Stimulated activated CD8-positive, alpha-beta memory T cell treated with anti-CD3 and anti-CD28 coated beads, Interleukin-15, amount 100 ng/mL, for 4 hours (primary cell): ENCODE measurements at places on chromosomes 2 and 18.

- no peak for DNase-seq
These were observed 37.5 kb upstream of the SOS1 start for GRCh38 chr2:39158351-39158750.

- no peak for DNase-seq
These were observed 36.2 kb upstream of the ACAA2 start for GRCh38 chr18:49849331-49850217.

DNA sequence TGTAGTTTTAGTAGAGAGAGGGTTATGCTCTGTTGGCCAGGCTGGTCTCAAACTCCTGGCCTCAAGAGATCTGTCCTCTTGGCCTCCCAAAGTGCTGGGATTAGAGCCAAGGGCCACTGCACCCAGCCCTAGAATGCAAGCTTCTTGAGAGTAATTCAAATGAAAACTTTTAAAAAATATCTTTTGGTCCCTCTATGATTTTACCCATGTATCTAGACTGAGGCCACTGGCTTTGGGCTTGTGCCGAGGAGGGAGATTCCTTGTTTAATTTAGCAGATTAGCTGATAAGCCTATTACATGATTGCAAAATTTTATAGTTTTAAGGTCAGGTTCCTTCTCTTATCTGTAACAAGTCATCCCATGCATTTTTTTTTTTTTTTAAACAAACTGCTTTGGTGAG, 59.5 kb upstream of the CCDC195 start:
- DNase-seq, result no peak

DNA sequence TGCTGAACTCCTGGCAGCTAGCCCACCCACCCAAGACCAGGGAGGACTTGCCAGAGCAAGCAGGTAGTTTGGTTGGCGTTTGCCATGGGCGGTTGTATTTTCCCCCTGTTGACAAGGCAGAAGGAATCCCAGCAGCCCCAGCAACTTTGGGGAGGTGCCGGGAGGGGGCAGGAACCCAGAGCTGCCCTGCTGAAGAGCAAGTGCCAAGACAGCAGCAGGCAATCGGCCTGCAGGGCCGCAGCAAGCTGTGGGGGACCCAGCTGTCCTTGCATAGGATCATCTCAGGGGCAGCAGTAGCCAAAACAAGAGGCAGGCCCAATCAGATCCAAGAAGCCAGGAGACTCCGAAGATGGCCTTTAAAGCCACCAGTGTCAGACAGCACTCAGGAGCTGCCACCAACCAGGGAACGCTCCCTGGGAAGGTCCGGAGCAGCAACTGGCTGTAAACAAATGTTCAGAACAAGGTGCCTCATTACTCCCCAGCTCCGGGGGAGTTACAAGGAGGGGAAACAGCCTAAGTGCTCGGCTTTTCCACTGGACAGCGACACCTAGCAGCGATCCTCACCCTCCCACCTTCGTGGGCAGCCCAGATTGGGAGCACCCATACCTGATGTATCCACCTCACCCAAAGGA, 2.1 kb downstream of the ST8SIA5 start:
- no peak for DNase-seq

- no peak for DNase-seq
These were observed 11.1 kb upstream of the KLHL30 start for GRCh38 chr2:238127165-238128060.

GRCh38 chr2:44273076-44273475, 2.2 kb upstream of the SLC3A1 start:
- no peak for DNase-seq
